ENCODE measurements at places on chromosomes 7 and 10. TPM values are rescaled to one million over a fixed set of nuclear protein-coding genes. Genes with fewer than 3 reads are reported as not detected.

HSPA14 gene
- total RNA-seq: 14.9 TPM

C7orf33 gene
- not detected for total RNA-seq

PILRA gene
- total RNA-seq: not detected

ORAI2 gene
- total RNA-seq: 42.2 TPM

DNA sequence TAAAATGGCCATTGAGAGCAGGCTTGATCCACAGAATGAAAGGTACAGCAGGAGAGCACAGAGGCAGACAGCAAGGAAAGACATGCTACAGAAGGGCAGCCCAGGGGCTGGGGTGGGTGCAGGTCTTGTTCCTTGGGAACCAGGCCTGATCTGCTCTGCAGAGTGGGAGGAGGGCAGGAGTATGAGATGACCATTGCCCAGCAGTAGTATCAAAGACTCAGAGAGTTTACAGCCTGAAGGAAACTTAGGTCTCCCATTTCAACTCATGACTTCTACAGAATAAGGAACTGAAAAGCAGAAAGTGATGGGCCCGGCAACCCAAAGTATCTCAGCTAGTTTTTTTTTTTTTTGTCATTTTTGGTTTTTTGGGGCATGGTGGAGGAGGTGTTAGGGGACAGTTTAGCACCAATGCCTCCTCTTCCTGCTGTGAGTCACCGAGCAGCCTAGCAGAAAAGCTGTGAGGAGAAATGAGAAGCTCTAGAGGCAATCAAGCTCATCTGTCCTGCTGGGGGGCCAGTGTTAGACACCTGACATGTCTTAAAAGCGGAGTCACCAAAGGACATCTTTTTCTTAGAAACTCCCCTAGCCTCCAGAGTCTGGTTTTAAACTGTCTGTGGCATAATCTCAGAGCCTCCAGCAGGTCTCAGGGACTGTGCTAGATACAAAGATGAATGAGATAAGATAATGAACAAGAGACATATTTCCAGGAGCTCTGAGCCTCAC is 34.3 kb upstream of the HERPUD2 start:
- no peak overlapping the region for H3K4me3 ChIP-seq
- 0 out of 2 replicates have a peak, but pooled peaks cover 5% of the 10 kb centered on the region for H3K27me3 ChIP-seq
- no peak overlapping the region for H3K27ac ChIP-seq
- H3K36me3 ChIP-seq: no peaks in the 10 kb centered on the region

- H3K4me3 ChIP-seq: no peak overlapping the region
- H3K27ac ChIP-seq: no peak overlapping the region
- no peaks in the 10 kb centered on the region for H3K27me3 ChIP-seq
- H3K36me3 ChIP-seq: no peaks in the 10 kb centered on the region
- DNase-seq: no peak
Observed at GRCh38 chr10:79058899-79059841, 9.6 kb upstream of the ZMIZ1 start.

DNA sequence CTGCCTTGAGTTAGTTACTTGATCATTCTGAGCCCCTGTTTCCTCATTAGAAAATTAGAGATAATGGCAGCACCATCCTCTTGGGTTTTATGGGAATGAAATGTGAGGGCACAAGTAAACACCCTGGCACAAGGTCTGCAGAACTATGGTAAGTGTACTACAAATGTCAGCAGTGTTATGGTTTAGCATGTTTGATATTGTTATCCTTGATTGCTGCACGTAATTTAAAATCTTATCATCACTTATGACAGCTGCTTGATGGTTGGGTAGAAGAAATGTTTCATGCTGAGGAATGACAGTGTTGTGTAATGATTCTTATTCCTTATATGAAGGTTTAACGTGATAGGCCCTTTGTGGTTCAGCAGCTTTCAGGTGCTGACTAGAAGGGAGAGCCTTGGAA is 134.3 kb downstream of the KAT6B start:
- H3K36me3 ChIP-seq: no peaks in the 10 kb centered on the region
- no peak overlapping the region for H3K27ac ChIP-seq
- DNase-seq: no peak
- H3K4me3 ChIP-seq: no peak overlapping the region
- H3K4me1 ChIP-seq: peaks cover 8% of the 10 kb centered on the region
- H3K27me3 ChIP-seq: no peaks in the 10 kb centered on the region

- H3K27me3 ChIP-seq: no peaks in the 10 kb centered on the region
- no peaks in the 10 kb centered on the region for H3K4me1 ChIP-seq
- no peak overlapping the region for H3K27ac ChIP-seq
Observed at GRCh38 chr7:54879776-54880175, 120.8 kb upstream of the SEC61G start.

GRCh38 chr7:151251689-151252560 is 3.4 kb upstream of the SMARCD3 start:
- H3K36me3 ChIP-seq: no peaks in the 10 kb centered on the region
- H3K4me1 ChIP-seq: peaks cover 13% of the 10 kb centered on the region
- H3K27me3 ChIP-seq: peaks cover 2% of the 10 kb centered on the region
- H3K4me3 ChIP-seq: peak overlapping the region; percentile 98

GRCh38 chr7:42614636-42615035 is 297.2 kb downstream of the C7orf25 start:
- no peaks in the 10 kb centered on the region for H3K27me3 ChIP-seq
- no peak overlapping the region for H3K4me3 ChIP-seq
- H3K27ac ChIP-seq: no peak overlapping the region
- DNase-seq: no peak
- no peaks in the 10 kb centered on the region for H3K4me1 ChIP-seq

- H3K27me3 ChIP-seq: no peaks in the 10 kb centered on the region
- H3K4me3 ChIP-seq: no peak overlapping the region
- no peak overlapping the region for H3K27ac ChIP-seq
- peaks cover 15% of the 10 kb centered on the region for H3K4me1 ChIP-seq
- H3K36me3 ChIP-seq: no peaks in the 10 kb centered on the region
- no peak for DNase-seq
Observed at GRCh38 chr7:92648067-92648466, 57.9 kb upstream of the FAM133B start.

GRCh38 chr10:1061930-1062774 is 6.0 kb downstream of the WDR37 start:
- no peaks in the 10 kb centered on the region for H3K36me3 ChIP-seq
- no peak overlapping the region for H3K27ac ChIP-seq
- no peak overlapping the region for H3K4me3 ChIP-seq
- H3K27me3 ChIP-seq: no peaks in the 10 kb centered on the region
- H3K4me1 ChIP-seq: peaks cover 21% of the 10 kb centered on the region

GRCh38 chr7:49931627-49932026 is 158.2 kb downstream of the VWC2 start:
- H3K4me3 ChIP-seq: no peak overlapping the region
- no peaks in the 10 kb centered on the region for H3K4me1 ChIP-seq
- no peak for DNase-seq

GRCh38 chr7:116418524-116418923 is 81.0 kb upstream of the CAV2 start:
- no peak overlapping the region for H3K27ac ChIP-seq
- no peak for DNase-seq
- H3K27me3 ChIP-seq: no peaks in the 10 kb centered on the region
- H3K4me1 ChIP-seq: peaks cover 3% of the 10 kb centered on the region

All from GM23248 (cell line).